ENCODE measurements at places on chromosomes 16 and 17.

GRCh38 chr17:72236980-72237633 is 116.3 kb downstream of the SOX9 start:
- DNase-seq, result no peak

GRCh38 chr16:46836534-46837530 is 5.9 kb upstream of the C16orf87 start:
- DNase-seq, result no peak

GRCh38 chr17:2837147-2837561 is 40.9 kb downstream of the RAP1GAP2 start:
- no peak for DNase-seq

- no peak for DNase-seq
Observed at GRCh38 chr16:69399361-69399760, 13.6 kb upstream of the TERF2 start.
